Retina (tissue), 1 donor: ENCODE measurements at places on chromosomes 1 and 21.

DNA sequence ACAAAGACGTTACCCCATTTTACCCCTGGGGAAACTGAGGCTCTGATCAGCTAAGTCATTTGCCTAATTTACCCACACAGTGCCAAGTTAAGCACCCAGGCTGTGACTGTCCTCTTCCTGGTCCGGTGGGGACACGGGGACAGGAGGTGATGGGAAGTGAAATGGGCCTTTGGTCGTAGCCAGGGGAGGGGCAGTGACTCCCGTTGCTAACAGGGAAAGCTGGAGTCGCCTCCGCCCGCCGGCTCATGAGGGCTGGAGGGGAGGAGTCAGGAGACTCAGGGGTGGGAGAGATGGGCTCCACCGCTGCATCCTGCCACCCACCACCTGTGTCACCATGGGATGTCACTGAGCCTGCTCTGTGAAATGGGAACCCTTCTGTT lies 139.3 kb downstream of the PGBD5 start:
- DNase-seq, result no peak

GRCh38 chr1:160789702-160790611 lies 6.0 kb upstream of the LY9 start:
- DNase-seq, result no peak

DNA sequence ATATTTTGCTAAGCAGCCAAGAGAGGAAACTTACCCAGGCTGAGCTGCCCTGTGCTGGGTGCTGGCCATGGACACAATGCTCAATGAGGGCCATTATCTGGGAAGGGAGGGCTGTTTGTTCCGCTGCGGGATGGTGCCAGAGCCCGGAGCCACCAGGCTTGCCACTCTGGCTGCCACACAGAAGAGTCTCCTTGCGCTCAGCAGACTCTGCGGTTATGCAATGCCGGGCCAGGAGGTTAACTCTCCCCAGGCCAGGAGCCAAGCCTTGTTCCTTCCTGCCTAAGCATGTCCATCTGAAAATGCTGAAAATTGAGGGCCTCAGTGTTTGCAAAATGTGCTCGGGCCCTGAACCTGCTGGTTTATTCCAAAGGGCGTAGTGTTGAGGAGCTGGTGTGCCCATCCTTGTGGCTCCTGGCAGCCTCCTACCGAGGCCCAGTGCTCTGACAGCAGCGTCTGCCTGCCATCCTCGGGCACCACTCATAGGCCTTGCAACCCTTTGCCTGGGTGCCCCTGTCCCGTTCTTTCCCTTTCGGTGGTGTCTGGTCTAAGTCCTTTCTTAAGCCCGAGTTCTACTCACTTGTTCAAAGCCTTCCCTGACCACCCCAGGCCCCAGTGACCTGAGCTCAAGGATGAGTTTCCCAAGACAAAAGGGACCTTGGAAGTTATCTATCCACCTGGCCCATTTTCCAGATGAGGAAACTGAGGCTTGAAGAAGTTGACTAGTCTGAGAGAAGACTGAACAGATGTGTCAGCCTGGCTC lies 133.8 kb upstream of the EDN2 start:
- DNase-seq, result no peak

GRCh38 chr1:228809621-228810394 lies 74.5 kb downstream of the RHOU start:
- no peak for DNase-seq

DNA sequence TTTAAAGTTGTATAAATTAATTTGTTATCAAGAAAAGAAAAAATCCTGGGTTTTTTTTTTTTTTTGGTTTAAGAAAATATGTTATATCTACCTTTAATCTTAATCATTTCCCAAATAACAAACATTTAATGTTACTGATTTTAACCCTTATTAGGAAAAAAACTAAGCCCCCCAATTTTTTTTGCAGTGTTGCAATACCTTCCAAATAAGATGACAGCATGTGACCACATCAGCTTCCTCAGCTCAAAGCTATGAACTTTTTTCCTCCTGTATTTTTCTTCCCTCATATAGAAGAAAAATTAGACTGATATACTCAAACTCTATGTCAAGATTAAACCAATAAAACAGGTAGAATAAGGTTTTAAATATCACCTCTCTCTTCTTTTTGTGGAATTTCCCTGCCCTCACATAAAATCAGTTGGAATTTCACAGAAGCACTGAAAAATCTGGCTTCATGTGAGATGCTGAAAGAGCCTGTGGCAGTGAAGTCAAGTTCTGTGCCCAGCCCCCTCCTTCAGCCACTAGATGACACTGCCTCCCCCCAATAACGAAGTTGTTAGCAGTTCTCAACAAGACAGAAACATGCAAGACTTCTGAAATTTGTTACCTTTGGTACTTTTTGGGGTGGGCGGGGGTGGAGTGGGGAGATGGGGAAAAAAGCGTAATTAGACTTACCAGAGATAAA lies 9.6 kb upstream of the SMYD2 start:
- DNase-seq, result no peak

- DNase-seq, result no peak
Observed at GRCh38 chr1:109906160-109906838, 4.3 kb upstream of the CSF1 start.

- no peak for DNase-seq
Observed at GRCh38 chr21:38852708-38853107, 47.0 kb downstream of the ETS2 start.
